ENCODE measurements at places on chromosomes 12 and 14.

GRCh38 chr12:108305991-108306501 is 33.1 kb downstream of the CMKLR1 start:
- DNase-seq, result peak; percentile 15

DNA sequence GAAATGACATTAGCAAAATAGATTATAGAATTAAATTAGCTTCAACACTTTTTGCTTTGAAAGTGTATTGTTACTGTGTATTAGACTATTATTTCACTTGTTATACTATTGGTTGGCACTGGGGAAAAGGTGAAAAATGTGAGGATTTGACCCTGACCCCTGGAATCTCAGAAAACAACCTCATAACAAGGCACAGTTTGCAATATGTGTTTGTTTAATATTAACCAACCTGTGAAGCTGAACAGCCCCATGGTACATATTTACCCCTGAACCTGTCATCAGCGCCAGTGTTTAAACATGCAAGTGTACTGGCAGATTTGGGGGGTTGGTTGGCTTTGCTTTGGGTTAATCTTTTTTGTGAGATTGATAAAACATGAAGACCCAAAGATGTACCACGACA is 11.7 kb downstream of the SLC38A4 start:
- DNase-seq, result no peak

GRCh38 chr12:65508276-65509035 is 230.0 kb downstream of the MSRB3 start:
- no peak for DNase-seq

GRCh38 chr12:99146185-99146584 is 501.1 kb downstream of the APAF1 start:
- no peak for DNase-seq

DNA sequence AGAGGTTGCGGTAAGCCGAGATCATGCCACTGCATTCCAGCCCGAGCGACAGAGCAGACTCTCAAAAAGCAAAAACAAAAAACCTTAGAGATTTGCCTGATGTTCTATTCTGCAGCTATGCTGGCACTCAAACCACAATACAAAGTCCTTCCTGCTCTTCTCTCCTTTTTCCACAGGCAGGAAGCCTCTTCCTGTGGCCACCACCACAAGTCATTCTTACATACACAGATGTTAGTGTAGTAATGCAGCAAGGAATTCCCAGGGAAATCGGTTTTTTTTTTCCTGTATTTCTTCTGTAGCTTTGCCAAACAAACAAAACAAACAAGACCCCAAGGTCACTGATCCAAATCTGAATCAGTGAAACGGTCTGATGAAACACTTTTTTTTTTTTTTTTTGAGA is 104.3 kb downstream of the FIGNL2 start:
- DNase-seq, result peak; percentile 45

- no peak for DNase-seq
Measured at GRCh38 chr14:81301813-81302212, 81.1 kb upstream of the GTF2A1 start.

GRCh38 chr12:10073261-10073660 is 25.5 kb downstream of the CLEC1A start:
- DNase-seq, result no peak

GRCh38 chr12:57622293-57623245 is 10.4 kb downstream of the B4GALNT1 start:
- DNase-seq, result no peak

GRCh38 chr14:81416194-81416952 is 16.2 kb upstream of the STON2 start:
- DNase-seq, result no peak

GRCh38 chr12:18224745-18225144 is 36.6 kb upstream of the PIK3C2G start:
- DNase-seq, result peak; percentile 5

- DNase-seq, result peak; percentile 97
Measured at GRCh38 chr12:5085896-5086295, 42.2 kb downstream of the KCNA5 start.

DNA sequence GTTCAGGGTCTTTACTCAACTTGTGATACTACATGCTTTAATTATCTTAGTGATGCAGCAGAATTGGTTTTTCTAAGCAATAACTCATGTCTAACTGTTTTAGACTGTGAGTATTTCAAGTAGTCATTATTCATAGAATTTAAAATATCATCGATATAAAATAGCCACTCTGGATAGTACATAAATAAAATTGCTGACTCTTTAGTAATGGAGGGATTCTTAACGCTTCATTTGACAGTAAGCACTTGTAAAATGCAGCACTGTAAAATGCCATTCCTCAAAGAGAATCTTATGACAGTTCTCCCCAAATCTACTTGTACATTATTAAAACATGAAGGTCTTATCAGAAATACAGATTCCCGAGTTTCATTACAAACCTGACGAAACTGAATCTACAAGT is 262.8 kb upstream of the LRFN5 start:
- no peak for DNase-seq

GRCh38 chr14:44530475-44530874 is 23.4 kb upstream of the FSCB start:
- no peak for DNase-seq

GRCh38 chr14:95363468-95363954 is 43.8 kb upstream of the CLMN start:
- DNase-seq, result no peak

- DNase-seq, result no peak
Measured at GRCh38 chr14:90381999-90382451, 14.8 kb upstream of the CALM1 start.

GRCh38 chr12:89529738-89530137 is 3.9 kb upstream of the POC1B start:
- peak; percentile 67 for DNase-seq

DNA sequence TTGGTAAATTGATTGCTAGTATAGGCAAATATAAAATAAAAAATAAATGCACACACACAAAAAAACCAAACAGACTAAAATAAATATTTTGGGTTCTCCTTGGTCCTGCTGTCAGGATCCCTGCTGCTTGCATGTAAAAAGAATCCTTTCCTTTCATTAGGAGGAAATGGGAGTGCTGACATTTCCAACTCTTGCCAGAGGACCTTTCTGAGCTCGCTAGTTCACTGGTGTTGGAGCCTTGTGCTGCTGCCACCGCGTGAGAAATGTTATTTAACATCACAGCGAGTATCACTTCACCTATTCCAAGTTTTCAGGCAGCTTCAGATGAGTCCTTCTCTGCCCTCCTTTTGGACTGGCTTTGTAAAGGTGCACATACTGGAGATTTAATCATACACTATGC is 358.9 kb downstream of the NPAS3 start:
- DNase-seq, result no peak

- no peak for DNase-seq
Measured at GRCh38 chr12:30416631-30417030, 279.0 kb downstream of the IPO8 start.

DNA sequence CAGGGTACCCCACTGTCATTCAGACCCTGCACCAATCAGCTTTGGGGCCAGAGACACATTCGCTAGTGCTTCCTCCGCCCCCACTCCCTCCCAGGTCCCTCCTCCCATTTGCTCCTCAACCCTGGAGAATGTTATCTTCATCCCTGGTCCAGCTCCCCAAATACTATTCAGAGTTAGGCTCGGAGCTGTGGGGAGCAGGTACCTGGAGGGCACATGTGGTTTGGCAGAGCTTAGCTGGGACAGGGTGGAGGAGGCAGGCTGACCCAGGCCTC is 19.5 kb downstream of the VSX2 start:
- no peak for DNase-seq

GRCh38 chr12:47945341-47945728 is 18.1 kb upstream of the TMEM106C start:
- DNase-seq, result no peak

GRCh38 chr14:81153187-81153586 is 67.6 kb downstream of the GTF2A1 start:
- DNase-seq, result no peak

- DNase-seq, result no peak
Measured at GRCh38 chr12:61646639-61647038, 613.6 kb upstream of the USP15 start.

GRCh38 chr14:55088356-55088755 is 36.9 kb downstream of the MAPK1IP1L start:
- DNase-seq, result no peak

DNA sequence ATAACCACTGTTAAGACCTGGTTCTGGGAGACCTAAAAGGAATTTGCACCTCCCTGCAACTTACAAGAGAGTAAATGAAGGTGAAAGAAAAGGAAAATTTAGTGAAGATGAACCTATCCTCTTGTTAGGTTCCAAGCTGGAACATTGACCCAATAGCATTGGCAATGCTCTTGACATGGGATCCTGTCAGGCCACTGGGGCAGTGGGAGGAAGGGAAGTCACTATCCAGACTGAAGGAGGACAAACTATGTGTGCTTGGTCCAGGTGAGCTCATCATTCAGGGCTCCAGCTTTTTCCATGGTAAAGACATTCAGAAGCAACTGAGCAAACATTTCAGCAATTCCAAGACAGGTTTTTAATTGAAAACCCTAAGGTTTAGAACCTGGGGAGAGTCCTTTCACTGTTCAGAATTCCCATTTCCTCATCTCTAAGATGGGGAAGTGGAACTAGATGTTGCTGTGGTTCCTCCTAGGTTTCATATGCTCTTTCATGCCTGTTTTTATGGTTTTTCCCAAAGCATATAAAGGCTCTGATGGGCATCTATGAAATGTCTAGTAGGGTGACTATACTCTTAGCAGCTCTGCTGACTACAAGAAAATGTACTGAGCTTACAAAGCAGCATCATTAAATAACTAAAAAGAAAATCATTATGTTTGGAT is 33.1 kb downstream of the MAPK1IP1L start:
- no peak for DNase-seq

DNA sequence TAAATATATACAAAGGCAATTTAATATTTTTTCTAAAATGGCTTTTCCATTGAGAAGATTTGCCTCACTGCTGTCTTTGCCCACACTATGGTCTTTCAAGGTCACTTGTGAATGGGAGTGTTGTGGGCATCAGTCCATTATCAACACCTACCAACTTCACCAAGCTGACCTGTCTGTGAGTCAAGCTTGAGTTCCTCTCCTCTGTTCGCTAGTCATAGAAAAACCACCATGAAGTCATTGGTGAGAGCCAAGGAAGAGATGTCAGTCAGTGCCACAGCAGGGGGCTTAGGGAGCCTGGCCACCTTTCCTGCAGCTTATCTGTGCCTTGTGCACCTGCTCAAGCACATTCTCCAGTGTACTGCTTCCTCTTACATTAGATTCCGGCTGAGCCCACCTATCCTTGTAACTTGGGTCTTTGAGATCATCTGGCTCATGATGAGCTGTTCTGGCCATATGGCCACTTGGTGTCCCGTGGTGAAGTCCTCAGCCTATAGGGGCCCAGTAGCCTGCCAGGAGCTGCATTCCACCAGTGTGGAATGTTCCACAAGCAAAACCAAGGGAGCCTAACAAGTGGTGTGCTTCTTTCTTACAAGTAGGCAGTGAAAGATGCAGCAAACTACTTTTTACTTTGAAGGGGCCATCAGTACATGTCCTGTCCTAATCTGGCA is 80.8 kb upstream of the C12orf71 start:
- peak; percentile 69 for DNase-seq

DNA sequence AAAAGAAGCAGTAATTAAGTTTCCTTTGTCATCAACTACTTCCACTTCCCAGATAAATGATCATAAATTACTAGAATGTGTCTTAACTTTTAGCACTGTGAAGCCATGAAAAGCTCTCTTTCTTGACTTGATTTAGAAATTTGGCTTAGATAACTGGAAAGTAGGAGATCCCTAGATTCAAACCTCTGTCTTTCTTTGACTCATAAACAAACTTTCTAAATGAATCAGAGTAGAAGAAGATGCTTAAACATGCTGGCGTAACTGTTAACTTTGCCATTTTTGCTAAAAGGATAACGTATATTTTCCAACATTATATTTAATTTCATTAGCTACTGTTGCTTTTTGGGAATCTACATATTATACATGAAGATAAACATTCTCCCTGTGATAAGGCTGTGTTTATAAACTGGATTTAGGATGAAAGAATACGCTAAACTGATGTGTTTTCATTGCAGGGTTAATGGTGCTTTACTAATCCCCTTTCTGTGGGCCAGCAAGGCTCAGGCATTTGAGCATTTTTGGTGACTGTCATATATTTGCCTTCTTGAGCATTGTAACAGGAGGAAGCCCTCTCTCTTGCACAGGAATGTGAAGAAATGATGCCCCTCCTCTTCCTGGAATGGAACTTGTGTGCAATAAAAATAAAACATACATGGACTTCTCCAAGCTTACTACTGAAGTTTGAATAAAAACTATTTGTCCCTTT is 301.4 kb downstream of the BMP4 start:
- no peak for DNase-seq

GRCh38 chr12:53965281-53966084 is 7.4 kb upstream of the HOXC11 start:
- DNase-seq, result no peak

DNA sequence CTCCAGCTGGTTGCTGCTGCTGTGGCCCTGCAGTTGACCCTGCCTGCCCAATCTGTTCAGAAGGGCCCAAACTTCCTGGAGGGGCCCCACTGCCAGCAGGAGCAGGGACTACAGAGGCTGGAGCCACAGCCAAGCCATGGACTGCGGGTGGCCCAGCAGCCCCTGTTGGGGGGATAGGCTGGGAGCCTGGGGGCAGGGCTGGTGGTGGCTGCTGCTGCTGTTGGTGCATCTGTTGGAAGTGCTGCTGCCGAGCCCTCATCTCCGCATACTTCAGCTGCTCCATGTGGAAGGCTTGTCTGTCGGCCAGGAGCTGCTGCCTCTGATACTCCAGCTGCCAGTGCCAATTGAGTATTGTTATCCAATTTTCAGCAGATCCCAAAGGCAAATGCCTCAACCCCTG is 7.2 kb downstream of the MYL6 start:
- no peak for DNase-seq

GRCh38 chr12:106248312-106248845 is 559 bp upstream of the CKAP4 start:
- peak; percentile 81 for DNase-seq

DNA sequence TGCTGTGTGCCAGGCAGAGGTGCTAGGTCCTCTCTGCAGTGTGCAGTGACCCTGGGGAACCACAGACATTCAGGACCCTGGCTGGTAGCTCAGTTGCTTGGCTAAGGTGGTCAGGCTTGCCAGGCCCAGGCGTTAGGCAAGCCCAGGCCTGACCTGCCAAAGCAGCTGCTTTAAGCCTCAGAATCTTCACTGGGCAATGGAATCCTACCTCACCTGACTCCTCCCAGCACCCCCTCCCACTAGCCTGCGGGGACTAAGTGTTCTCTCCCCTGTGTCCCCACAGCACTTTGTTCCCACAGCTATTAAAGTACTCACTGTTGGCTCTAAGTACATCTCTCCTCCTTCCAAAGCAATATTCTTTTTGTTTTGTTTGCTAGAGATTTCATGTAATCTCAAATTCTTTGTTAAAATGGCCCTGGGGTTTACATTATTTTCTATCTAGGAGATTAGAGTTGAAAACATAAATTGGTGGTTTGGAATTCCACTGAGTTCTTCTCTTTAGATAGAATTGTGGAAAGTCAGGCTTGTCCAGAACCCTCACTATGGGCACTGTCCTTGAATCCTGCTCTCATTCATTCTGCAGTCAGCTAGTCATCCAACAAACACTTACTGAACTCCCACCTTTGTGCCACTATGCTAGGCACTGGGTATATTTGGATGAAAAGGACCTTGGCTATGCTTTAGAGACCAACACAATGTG is 44.4 kb downstream of the DGLUCY start:
- no peak for DNase-seq

GRCh38 chr14:92726135-92726932 is 22.1 kb downstream of the LGMN start:
- peak; percentile 89 for DNase-seq

All from IMR-90 (cell line).